Fibroblast of the conjunctiva (primary cell): ENCODE measurements at places on chromosomes 4 and X.

GRCh38 chrX:22078117-22078516 lies 46.0 kb downstream of the PHEX start:
- no peak for DNase-seq

DNA sequence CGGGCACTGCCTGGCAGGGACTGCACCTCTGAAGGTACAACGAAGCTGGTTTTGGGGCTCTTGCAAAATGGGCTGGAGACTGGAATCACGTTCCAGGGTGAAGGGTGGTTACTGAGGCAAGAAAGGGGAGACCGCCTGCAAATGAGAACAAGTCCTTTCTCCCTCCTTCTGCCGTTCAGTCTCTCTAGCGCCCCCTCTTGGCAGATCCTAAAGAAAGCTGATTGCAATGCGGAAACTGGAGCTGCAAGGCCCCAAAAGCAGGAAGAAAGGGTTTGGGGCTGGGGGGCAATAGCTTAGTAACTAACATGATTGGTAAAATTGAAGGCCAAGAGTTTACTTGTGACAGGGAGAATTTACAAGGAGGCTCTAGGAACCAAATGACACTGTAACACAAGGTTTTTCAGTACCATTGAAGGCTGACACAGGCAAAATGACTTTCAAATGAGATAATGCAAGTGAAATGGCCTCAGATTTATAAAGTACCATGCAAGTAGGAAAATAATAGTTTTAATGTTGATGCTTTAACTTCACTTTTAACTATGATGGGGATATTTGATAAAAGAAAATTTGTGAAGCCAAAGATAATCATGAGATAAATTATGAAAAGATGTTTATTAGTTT lies 222.7 kb upstream of the HAND2 start:
- DNase-seq: peak; percentile 1

- no peak for DNase-seq
Measured at GRCh38 chr4:22323691-22324090, 192.2 kb downstream of the ADGRA3 start.

DNA sequence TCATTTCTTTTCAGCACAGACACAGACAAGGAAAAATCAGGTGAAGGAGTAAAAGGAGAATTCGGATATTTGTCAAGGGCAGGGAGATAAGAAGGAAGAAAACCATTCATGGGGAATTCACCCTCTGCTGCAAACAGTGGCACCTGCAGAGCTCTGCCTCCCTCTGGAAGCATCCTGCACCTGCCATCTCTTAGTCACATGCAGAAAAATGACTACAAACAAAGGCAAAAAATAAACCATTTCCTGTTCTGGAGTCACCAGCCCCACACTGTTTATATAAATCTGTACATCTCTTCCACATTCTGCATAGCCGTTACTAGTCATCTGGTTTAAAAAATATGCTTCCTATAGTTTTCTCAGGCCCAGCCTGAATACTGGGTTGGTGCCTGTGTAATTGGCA lies 205.3 kb downstream of the ARAP2 start:
- DNase-seq: no peak

DNA sequence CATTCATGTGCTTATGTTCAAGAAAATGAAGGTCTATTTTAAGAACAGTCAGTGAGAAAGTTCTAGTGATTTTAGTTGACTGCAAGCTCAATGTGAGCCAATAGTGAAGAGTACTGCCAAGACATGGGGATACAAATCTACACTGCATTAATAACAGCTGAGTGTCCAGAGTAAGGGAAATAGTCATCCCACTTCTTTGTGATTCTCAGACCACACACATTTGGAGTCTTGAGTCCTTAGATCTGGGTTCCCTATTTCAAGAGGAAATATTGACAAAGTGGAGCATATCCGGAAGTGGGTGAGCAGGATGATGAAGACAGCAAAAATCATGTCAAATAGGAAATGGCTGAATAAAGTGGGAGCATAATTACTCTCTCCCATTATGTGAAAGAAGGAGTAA lies 171.1 kb downstream of the LARP7 start:
- no peak for DNase-seq

- DNase-seq: no peak
Measured at GRCh38 chrX:149639568-149639967, 8.0 kb upstream of the TMEM185A start.

DNA sequence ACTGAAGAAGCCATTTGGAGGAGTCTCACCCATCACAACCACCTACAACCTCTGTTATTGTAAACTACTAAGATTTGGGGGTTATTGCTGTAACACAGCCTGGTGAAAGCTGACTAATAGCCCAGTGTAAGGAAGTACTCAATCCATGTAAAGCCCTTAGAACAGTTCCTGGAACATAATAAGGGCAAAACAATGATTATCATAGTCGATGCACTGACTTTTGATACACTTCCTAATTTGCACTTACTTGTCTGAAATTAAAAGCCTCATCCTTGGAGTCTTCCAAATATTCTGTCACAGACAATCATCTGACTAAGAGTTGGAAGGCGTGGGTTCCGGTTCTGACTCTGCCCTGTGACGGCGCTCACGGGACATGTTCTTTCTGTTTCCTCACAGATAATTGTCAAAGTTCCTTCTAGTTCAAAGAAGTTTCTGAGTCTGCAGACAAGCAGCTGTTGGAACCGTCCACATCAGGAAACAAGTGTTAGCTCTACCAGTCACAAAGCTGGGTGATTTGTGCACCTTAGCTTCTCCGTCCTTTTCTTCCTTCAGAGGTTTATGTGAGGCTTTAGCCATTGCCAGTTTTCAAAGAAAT lies 33.4 kb upstream of the RASGEF1B start:
- no peak for DNase-seq

DNA sequence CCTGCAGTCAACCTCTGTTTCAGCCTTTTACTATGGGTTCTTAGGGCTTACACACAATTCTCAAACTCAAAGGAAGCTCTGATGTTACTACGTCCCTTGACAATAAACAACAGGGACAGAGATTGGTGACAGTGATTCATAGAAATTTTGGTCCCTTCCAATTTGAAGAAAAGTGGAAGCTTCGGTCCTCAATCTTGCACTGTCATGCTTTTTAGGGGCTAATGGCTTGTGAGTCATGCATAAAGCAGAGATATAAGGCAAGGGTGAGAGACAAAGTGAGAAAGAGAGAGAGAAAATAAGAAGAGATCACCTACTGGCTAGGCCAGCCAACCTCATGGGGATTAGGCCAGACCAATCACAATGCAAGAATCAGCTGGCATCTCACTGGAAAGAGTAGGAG lies 63.2 kb upstream of the STARD8 start:
- no peak for DNase-seq

- no peak for DNase-seq
Measured at GRCh38 chrX:70553516-70553915, 108.9 kb downstream of the DLG3 start.

GRCh38 chr4:31054295-31054694 lies 334.1 kb downstream of the PCDH7 start:
- no peak for DNase-seq

- DNase-seq: no peak
Measured at GRCh38 chr4:131006388-131006787, 1910.4 kb downstream of the C4orf33 start.
